Stimulated activated CD4-positive, alpha-beta T cell treated with anti-CD3 and anti-CD28 coated beads, Interleukin-15, amount 100 ng/mL, for 1 hour (primary cell): ENCODE measurements at places on chromosomes 2 and 18.

DNA sequence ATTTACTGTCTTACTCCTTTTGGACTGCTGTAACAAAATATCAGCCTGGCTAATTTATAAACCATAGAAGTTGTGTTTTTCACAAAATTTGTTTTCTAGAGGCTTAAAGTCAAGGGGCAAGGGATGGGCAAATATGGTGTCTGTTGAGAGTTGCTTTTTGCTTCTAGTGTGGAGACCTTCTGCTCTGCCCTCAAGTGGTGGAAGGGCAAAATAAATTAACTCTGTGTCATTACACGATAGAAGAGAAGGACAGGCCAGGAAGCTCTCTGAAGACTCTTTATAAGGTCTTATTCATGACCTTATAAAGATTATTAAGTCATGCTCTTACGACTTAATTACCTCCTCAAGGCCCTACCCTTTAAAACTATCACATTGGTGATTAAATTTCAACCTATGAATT lies 181.2 kb upstream of the LRATD1 start:
- DNase-seq, result no peak

DNA sequence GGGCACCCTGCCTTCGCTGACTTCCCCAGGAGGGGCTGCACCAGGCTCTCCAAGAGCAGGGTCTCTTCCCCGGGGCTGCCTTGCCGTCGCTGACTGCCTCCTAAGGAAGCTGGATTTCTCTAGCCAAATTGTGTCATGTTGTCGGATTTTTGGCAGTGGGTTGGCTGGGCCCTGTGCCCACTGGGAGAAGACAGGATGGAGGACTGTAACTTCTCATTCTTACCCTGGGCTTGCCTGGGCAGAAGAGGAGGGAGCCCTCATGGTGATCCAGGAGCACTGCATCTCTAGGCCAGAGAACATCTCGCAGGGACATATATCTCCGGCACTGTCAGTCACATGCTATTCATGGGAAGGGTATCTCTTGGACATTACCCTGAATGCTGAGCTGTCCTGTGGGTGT lies 6.3 kb downstream of the MYO7B start:
- DNase-seq, result no peak

- DNase-seq, result no peak
Measured at GRCh38 chr2:95270541-95271081, 3.6 kb upstream of the PROM2 start.

DNA sequence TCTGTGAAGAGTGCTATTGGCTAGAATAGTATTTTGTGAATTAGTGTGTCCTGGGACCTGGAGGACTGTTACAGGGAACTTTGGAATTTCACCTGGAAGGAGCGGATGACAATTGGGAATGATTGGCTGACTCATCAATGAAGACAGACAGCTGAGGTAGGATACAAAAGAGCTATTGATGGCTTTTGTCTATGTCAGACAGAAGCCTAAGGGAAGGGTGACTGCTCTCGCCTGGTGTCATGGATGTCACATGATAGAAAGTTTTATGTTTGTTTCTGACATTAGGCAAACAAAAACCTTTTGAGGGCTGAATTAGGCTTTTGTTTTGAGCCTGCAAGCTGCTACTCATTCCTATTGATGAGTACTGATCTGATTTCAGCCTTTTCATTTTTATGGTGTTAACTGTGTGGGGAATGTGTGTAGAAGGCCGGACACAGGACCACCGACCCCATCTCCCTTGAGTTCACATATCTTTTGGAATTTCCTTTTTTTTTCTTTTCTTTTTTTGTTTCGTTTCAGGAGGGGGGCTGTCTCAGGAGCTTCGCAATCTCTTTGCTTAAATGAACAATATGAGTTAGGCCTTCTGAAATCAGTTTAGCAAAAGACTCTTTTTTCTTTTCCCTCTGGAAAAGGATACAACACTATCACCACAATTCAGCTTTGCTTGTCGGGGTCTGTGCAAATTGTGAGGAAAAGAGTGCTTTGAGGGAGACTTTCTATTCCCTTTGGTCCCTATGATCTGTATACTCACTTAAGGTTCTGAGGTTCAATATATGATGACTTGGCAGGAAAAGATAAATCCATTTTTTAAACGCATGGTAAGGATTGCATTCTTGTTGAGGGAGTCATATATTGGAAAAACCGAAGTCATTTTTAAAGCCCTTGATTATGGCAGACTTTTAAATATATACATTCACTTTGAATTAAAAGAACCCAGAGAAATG lies 207.9 kb upstream of the FIGN start:
- no peak for DNase-seq

DNA sequence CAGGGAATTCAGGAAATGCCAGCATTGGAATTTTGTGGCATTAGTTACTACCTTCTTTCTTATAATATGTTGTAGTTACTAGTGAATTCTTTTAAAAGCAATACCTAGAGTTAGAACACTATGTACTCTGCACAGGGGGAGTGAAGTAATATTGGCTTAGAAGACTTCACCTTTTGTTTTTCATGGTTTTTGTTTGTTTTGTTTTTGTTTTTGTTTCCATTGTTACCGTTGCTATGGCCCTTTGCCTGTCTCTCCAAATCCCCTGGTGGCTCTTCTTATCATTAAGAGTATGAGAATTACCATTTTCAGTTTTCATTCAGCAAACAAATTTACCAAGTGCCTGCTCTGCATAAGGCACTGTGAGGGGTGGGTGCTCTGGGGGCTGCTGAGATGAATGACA lies 160.1 kb downstream of the HAUS1 start:
- DNase-seq, result no peak

- no peak for DNase-seq
Measured at GRCh38 chr2:20184067-20184938, 40.6 kb downstream of the SDC1 start.

GRCh38 chr18:61900504-61901281 lies 7.9 kb upstream of the RNF152 start:
- DNase-seq, result no peak

DNA sequence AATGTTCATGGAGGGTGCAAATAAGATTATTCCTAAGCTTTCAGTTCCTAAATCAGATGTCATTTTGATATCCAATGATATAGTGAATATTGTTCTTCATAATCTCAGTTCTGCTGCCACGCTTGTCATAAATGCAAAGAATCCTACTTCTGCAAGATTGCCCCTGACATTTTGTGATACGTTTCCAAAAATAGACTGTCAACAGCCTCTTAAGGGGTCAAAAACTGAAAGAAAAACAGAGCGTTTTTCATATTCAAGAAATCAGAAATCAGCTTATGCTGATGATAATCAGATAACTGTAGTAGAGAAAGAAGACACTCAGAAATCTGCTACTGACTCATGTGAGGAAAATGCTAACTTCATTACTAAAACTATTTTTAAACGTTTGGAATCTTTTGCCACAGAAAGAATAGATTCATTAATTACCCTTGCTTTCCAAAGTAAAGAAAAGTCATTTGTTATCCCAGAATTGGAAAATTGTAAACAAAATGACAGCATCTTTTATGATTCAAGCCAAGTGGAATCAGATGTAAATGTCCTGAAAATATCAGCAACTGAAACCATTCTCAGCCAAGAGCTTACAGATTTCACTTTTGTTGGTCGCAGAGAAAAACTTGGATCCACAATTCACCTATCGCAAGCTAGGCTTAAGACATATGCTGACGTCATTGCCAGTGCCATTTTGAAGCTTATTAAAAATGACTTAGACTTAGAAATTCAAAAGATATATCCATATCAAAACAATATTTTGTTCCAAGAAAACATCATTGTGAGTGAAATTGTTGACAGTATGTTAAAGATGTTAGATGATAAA lies 55.1 kb downstream of the FSIP2 start:
- DNase-seq, result no peak

DNA sequence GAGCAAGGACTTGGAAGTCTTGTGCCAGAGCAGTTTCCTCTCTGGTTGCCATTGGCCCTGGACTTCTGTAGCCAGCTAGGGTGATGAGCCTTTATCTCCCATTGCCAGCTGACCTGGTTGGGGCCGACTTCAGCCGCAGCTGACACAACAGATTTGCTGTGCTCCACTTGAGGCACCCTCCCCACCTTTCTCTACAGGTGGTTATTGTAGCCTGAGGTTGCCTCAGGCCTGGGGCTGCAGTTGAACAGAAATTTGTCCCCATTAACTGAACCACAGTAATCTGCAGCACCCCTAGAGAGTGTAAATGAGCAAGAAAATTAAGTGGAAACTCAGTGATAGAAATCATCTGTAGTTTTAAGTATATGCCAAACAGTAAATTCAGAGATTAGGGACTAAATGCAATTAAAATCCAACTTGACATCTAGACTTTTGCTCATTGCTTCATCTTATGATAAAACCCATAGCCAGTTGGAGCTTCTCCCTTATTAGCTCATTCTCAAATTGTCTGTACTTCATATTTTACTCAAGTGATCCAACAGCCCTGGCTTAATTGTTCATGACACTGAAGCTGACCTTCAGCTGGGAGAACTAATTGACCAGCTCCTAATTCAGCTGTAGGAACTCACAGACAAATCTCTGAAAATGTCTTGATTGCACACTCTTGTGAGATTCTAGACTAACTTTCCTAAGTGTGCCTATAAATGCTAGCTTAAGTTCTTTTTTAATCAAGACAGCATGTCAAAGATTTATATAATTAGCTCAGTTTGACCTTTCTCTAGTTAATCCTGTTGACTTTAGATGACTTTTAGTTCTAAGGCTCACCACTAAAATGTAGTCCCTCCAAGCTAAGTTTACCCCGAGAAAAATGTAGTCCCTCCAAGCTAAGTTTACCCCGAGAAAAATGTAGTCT lies 48.9 kb downstream of the COPS8 start:
- DNase-seq, result no peak

DNA sequence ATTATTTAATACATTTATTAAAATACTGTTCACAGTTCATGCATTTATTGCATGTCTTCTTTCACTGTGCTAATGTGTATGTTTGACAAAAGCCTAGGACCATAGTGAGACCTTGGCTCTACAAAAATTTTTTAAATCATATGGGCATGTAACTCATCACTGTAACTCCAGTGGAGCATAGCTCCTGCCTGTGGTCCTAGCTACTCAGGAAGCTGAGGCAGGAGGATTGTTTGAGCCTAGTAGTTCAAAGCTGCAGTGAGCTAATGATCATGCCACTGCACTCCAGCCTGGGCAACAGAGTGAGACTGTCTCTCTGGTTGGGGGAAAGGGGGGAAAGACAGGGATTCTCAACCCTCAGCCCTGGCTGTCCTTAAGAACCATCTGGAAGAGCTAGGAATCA lies 137.8 kb downstream of the PRKCE start:
- DNase-seq, result no peak

DNA sequence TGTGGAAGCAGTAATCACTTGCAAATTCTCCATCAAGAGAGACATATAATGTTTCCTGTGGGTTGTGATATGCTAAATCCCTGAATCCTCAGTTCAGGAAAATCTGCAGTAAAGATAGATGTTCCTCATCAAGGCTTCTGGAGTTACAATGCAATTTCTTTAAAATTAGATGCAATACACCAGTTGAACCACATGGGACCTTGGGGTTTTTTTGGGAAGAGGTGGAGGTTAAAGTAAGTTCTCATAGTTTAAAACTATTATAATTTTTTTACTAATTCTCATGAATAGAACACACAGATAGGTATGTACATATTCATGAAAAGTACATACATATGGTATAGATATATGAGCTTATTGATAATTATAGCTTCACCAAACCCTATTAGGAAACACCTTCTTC lies 496.2 kb downstream of the SATB2 start:
- no peak for DNase-seq

GRCh38 chr18:63284827-63285733 lies 34.5 kb downstream of the BCL2 start:
- no peak for DNase-seq

GRCh38 chr18:63477968-63478367 lies 1.2 kb downstream of the SERPINB5 start:
- DNase-seq, result no peak

- no peak for DNase-seq
Measured at GRCh38 chr18:7666195-7666776, 99.2 kb downstream of the PTPRM start.

DNA sequence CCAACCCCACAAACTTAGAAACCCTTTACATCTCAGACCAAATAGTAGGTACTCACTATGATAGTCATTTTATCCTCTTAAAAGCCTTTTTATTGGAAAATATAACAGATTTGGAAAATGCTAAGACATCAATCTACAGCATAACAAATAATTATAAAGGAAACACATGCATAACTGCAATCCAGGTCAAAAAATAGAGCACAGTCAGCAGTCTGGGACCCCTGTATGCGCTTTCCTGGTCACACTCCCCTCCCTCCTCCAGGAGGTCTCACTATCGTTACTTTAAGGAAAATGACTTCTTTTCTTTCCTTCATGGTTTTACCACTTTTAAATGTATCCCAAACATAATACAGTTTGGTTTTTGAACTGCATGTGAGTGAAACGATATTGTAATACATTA lies 90.5 kb upstream of the CCDC150 start:
- no peak for DNase-seq

- no peak for DNase-seq
Measured at GRCh38 chr2:124542932-124543640, 518.0 kb downstream of the CNTNAP5 start.

- no peak for DNase-seq
Measured at GRCh38 chr18:12371590-12371989, 5.4 kb downstream of the AFG3L2 start.

- no peak for DNase-seq
Measured at GRCh38 chr2:37091873-37092272, 7.6 kb downstream of the GPATCH11 start.

- DNase-seq, result no peak
Measured at GRCh38 chr2:130949954-130950353, 113.2 kb downstream of the ARHGEF4 start.

GRCh38 chr18:13032173-13032572 lies 41.0 kb downstream of the CEP192 start:
- no peak for DNase-seq
